GM23338 (cell line): ENCODE measurements at places on chromosomes 5 and 9.

GRCh38 chr5:114120166-114120565 lies 241.7 kb upstream of the KCNN2 start:
- DNase-seq: no peak

GRCh38 chr9:126336736-126337325 lies 10.2 kb downstream of the MVB12B start:
- no peak for DNase-seq

GRCh38 chr9:8772302-8772701 lies 972.7 kb upstream of the DMAC1 start:
- DNase-seq: no peak

- DNase-seq: no peak
Measured at GRCh38 chr5:16461026-16461425, 4.6 kb downstream of the ZNF622 start.

GRCh38 chr9:34985311-34985899 lies 4.1 kb upstream of the DNAJB5 start:
- peak; percentile 84 for DNase-seq

DNA sequence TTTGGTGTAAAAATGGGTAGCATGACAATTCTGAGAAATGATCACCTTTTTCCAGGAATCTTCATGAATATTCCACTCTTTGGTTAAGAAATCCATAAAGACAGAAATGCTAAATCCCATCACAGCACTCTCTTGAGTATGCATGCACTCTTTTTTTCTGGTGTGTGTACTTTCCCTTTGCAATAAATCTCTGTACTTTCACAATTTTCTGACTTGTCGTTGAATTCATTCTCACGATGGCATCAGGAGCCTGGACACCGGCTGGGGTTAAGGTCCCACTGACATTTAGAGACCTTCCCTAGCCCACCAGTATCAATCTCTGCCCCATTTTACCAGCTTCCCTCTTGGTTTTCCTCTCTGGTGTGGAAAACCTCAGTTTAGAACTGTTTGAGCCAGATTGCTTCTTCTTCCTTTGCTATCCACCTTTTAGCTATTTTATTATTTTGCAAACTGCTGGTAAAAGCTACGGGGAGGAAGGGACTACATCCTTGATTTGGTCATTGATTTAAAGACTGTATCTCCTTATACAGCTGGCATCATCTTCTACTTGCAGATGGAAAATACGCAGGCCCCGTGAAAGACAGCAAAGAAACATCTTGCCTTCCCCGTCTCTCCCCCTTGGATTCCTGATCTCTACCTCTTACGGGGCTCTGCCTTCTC lies 59.9 kb upstream of the ZFR start:
- DNase-seq: no peak

GRCh38 chr9:130159915-130160670 lies 12.1 kb upstream of the NCS1 start:
- no peak for DNase-seq

DNA sequence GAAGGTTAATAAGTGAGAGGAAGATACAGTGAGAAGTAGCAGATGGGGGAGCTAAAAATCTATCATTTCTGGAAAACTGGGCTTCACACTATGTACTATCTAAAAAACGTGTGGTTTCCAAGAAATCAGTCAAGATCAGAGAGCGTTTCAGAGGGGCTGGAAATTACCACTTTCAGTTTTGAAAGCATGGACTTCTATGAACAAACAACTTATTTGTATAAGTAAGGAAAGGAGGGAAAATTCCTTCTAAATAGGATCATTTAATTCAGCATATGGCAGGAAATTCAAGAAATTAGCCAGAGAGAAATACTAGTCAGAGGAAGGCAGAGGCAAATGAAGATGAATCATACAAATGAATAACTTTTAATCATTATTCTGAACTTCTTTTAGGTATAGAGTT lies 11.3 kb downstream of the TNC start:
- DNase-seq: no peak

DNA sequence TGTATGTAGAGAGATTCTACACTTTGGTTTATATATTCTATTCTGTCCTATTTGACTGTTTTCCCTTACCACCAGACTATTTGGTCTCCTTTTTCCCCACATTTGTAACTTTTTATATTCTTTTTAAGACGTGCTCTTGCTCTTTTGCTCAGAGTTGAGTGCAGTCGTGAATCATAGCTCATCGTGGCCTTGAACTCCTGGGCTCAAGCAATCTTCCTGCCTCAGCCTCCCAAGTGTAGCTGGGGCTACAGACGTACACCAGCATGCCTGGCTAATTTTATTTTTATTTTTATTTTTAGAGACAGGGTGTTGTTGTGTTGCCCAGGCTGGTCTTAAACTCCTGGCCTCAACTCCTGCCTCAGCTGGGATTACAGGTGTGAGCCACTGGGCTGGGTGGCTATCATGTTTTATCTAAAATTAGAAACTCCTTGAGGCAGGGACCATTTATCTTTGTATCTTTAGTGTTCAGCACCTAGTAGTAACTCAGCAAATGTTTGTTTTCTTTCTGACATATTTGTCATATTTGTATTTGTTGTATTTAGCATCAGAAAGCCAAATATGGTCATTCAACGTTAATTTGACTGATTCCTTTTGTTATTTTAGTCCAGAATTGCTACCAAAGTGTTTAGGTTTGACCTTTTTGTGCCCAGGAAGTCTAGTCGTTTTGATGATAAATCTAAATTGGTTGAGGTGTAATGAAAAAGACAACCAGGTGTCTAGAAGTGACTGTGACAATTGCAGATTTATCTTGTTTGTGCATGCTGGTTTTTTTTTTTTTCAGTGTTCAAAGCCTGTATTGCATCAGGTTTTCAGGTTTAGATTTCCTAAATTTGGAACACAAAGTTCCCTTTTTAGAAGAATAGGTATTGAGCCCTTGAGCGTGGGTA lies 44.3 kb downstream of the ERBIN start:
- DNase-seq: no peak

GRCh38 chr9:32092031-32092430 lies 292.4 kb upstream of the ACO1 start:
- DNase-seq: no peak

DNA sequence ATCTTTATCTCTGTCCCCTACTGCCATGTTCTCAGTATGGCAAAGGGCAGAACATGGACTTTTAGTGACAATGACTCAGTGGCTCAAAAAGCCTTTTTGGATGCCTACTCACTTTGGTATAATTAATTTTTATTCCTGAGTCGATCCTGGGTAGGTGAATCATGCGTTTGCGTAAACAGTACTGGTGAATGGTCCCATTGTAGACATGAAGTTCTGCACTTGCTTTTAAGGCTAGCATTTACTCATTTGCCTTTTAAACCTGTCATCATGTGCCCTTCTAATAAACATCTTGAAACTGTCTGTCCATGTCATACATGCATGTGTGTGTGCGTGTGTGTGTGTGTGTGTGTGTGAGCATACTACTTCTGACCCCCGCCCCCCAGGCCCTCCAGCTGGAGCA lies 223.0 kb downstream of the AUH start:
- DNase-seq: no peak

GRCh38 chr5:173752653-173753052 lies 135.5 kb upstream of the CPEB4 start:
- no peak for DNase-seq

- DNase-seq: no peak
Measured at GRCh38 chr5:169204788-169205400, 96.0 kb downstream of the SLIT3 start.

DNA sequence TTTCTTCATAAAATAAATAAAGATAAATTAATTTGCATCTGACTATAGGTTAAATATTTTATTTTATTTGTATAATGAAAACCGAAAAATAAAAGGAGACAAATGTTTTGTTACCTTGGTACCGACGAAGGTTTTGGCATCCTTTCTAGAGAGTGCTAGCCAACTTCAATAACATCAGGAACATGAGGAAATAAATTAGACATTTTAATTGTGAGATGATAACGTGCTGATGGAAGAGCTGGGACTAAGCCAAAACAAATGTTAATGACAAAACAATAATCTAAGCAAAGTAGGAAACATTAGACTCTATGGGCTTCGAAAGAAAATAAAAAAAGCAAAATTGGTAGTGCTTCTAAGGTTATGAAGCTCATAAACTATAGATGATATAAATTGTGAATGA lies 201.0 kb downstream of the IRX2 start:
- DNase-seq: no peak

GRCh38 chr9:77953590-77953989 lies 78.0 kb downstream of the GNAQ start:
- DNase-seq: no peak
